ENCODE measurements at places on chromosomes 12 and 14. TPM values are rescaled to one million over a fixed set of nuclear protein-coding genes. Genes with fewer than 3 reads are reported as not detected.

The CPM gene
- total RNA-seq, result 26.6 TPM

The KCNA5 gene
- total RNA-seq, result 84.9 TPM

The TAS2R7 gene
- total RNA-seq, result not detected

The AHSA1 gene
- 110 TPM for total RNA-seq

The JAG2 gene
- 15.0 TPM for total RNA-seq

The GDF3 gene
- total RNA-seq, result 0.84 TPM

The FOXN3 gene
- 225 TPM for total RNA-seq

The DACT1 gene
- total RNA-seq, result 33.6 TPM

The IRF2BPL gene
- 59.6 TPM for total RNA-seq

The GZMH gene
- 1.9 TPM for total RNA-seq

The P2RX7 gene
- total RNA-seq, result 3.9 TPM

The SLC5A8 gene
- total RNA-seq, result not detected

The FBLN5 gene
- total RNA-seq, result 431 TPM

The PLD4 gene
- total RNA-seq, result 1.7 TPM

The KRT79 gene
- total RNA-seq, result not detected

The GYS2 gene
- 0.15 TPM for total RNA-seq

The LRRC10 gene
- total RNA-seq, result not detected

The FAM177A1 gene
- total RNA-seq, result 94.0 TPM

The WNT1 gene
- total RNA-seq, result not detected

The BCL7A gene
- total RNA-seq, result 6.2 TPM

The TAS2R31 gene
- total RNA-seq, result 9.1 TPM

The RASSF8 gene
- total RNA-seq, result 80.9 TPM

The DBX2 gene
- 0.19 TPM for total RNA-seq

The ARMH4 gene
- total RNA-seq, result 8.4 TPM

The MYO1H gene
- not detected for total RNA-seq

The GPD1 gene
- 2.2 TPM for total RNA-seq

The ANO4 gene
- 0.42 TPM for total RNA-seq

The KRT78 gene
- total RNA-seq, result not detected

The EML1 gene
- 62.0 TPM for total RNA-seq

The GUCY2C gene
- total RNA-seq, result not detected

The KRT4 gene
- not detected for total RNA-seq

The DENND5B gene
- total RNA-seq, result 19.7 TPM

The NPFF gene
- total RNA-seq, result not detected

The SERPINA5 gene
- 2.3 TPM for total RNA-seq

The RNASE7 gene
- not detected for total RNA-seq

The MBIP gene
- 23.4 TPM for total RNA-seq

The NOXRED1 gene
- 1.0 TPM for total RNA-seq

The CPNE6 gene
- 0.99 TPM for total RNA-seq

The GLIPR1L1 gene
- total RNA-seq, result not detected

The IGF1 gene
- 103 TPM for total RNA-seq

The CRIP1 gene
- total RNA-seq, result 236 TPM

The ANO2 gene
- total RNA-seq, result 27.8 TPM

The CLEC1B gene
- not detected for total RNA-seq

The INSM2 gene
- not detected for total RNA-seq

The C3AR1 gene
- 39.8 TPM for total RNA-seq

The YY1 gene
- 57.3 TPM for total RNA-seq

The AQP6 gene
- total RNA-seq, result not detected

The SLC24A4 gene
- total RNA-seq, result 2.9 TPM

The CD27 gene
- total RNA-seq, result 1.2 TPM

The CHGA gene
- not detected for total RNA-seq

The GALNT8 gene
- 4.7 TPM for total RNA-seq

Data from aorta (tissue), 5 donors.